ENCODE measurements at places on chromosomes 3 and 15.

DNA sequence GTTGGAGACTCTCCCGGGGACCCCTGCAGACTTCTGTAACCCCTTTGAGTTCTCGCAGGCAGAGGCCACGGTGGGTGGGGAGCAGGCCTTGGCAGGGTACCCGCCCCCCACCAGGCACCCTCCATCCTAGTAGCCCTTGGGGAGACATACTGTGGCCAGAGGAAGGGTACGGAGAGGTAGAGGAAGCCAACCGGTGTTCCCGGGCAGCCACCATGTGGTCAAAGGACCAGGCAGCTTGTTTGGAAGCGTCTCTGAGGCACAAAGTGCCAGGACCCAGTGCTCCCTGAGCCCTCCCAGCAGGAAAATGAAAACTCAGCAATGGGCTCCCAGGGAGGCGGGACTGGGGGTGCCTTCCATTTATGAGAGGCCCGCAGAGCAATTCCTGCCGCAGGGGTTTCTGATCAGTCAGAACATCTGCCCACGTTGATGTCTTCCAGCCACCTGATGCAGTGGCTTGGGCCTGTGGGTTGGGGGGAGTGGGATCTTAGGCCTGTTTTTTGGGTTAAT lies 53.0 kb upstream of the CGNL1 start:
- no peaks in the 10 kb centered on the region for H3K36me3 ChIP-seq
- no peaks in the 10 kb centered on the region for H3K27me3 ChIP-seq
- no peak overlapping the region for H3K27ac ChIP-seq
- no peak for DNase-seq
- H3K4me3 ChIP-seq: no peak overlapping the region

- no peaks in the 10 kb centered on the region for H3K36me3 ChIP-seq
- peaks cover 2% of the 10 kb centered on the region for H3K4me1 ChIP-seq
- DNase-seq: no peak
- no peak overlapping the region for H3K27ac ChIP-seq
Observed at GRCh38 chr3:5232570-5232969, 45.1 kb downstream of the EDEM1 start.

- H3K27me3 ChIP-seq: peaks cover 49% of the 10 kb centered on the region
- H3K4me1 ChIP-seq: peaks cover 18% of the 10 kb centered on the region
- DNase-seq: no peak
- H3K27ac ChIP-seq: no peak overlapping the region
- no peaks in the 10 kb centered on the region for H3K36me3 ChIP-seq
Observed at GRCh38 chr3:146161663-146162002, 649 bp upstream of the PLOD2 start.

- no peak overlapping the region for H3K4me3 ChIP-seq
- no peak overlapping the region for H3K27ac ChIP-seq
- H3K4me1 ChIP-seq: no peaks in the 10 kb centered on the region
- H3K27me3 ChIP-seq: peaks cover 11% of the 10 kb centered on the region
- no peaks in the 10 kb centered on the region for H3K36me3 ChIP-seq
Observed at GRCh38 chr3:68706536-68706935, 225.8 kb downstream of the TAFA4 start.

DNA sequence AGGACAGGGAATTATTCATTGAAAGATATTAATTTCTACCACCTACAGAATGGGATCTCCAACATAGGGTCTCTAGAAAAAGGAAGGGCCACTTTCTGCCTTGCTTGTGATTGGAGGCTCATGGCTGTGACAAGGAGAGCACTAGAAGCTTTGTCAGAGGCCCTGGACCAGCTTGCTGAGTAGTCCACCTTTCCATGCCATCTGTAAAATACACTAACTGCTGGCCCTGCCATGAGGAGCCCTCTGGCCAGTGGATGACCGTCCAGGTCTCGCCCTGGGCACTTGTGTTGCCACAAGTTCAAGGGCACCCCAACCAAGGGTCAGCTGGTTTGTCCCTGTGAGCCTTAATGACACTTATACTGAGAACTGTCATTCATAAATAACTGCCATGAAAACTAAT lies 1.6 kb upstream of the SYNM start:
- H3K27ac ChIP-seq: no peak overlapping the region
- H3K36me3 ChIP-seq: no peaks in the 10 kb centered on the region
- H3K4me1 ChIP-seq: peaks cover 13% of the 10 kb centered on the region
- peaks cover 74% of the 10 kb centered on the region for H3K27me3 ChIP-seq
- no peak for DNase-seq
- no peak overlapping the region for H3K4me3 ChIP-seq

- peaks cover 31% of the 10 kb centered on the region for H3K27me3 ChIP-seq
- no peak overlapping the region for H3K27ac ChIP-seq
- DNase-seq: peak; percentile 52
- no peaks in the 10 kb centered on the region for H3K36me3 ChIP-seq
Observed at GRCh38 chr15:66703540-66703941, 1.5 kb downstream of the SMAD6 start.

DNA sequence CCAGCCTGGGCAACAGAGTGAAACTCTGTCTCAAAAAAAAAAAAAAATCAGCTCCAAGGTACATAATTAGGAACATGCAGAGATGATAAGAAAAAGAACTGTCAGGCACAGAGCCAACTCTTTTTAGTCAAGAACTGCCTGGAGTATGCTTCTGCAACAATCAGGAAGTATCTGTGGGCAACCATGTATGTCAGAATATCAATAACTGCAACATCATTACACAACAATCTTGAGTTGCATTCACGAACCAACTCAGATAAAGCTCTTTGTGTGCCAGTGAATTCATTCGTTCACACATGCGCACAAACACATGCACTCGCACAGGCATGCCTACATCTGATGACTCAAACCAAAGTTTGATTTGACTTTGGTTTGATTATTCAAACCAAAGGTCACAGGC lies 32.1 kb downstream of the EFHB start:
- H3K27ac ChIP-seq: no peak overlapping the region
- H3K36me3 ChIP-seq: no peaks in the 10 kb centered on the region
- no peaks in the 10 kb centered on the region for H3K27me3 ChIP-seq
- no peaks in the 10 kb centered on the region for H3K4me1 ChIP-seq
- no peak overlapping the region for H3K4me3 ChIP-seq
- DNase-seq: no peak

DNA sequence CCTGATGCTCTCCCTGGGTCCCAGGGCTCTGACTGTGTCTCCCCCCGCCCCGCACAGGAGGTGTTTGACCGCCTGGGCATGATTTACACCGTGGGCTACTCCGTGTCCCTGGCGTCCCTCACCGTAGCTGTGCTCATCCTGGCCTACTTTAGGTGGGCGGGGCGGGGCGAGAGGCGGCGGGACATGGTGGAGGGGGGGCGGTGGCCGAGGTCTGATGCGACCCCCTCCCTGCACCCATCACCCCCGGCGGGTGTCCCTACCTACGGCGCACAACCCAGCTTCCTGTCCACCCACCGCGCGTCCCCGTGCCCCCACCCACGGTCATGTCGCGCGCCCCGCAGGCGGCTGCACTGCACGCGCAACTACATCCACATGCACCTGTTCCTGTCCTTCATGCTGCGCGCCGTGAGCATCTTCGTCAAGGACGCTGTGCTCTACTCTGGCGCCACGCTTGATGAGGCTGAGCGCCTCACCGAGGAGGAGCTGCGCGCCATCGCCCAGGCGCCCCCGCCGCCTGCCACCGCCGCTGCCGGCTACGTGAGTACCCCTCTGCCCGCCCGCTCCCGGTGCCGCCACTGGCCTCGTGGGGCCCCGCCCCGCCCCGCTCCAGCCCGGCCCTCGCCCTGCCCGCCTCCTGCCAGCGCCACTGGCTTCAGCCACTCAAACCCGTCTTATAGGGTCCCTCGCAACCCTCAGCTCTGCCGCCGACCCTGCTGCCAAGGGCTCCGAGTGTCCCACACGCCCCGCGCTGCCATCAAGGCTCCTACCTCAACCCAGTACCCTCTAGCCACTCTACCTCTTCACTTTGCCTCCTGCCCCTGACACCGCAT lies 21.0 kb downstream of the PTH1R start:
- H3K4me1 ChIP-seq: peaks cover 8% of the 10 kb centered on the region
- H3K36me3 ChIP-seq: no peaks in the 10 kb centered on the region
- no peak overlapping the region for H3K27ac ChIP-seq
- no peak overlapping the region for H3K4me3 ChIP-seq
- peaks cover 34% of the 10 kb centered on the region for H3K27me3 ChIP-seq
- no peak for DNase-seq

DNA sequence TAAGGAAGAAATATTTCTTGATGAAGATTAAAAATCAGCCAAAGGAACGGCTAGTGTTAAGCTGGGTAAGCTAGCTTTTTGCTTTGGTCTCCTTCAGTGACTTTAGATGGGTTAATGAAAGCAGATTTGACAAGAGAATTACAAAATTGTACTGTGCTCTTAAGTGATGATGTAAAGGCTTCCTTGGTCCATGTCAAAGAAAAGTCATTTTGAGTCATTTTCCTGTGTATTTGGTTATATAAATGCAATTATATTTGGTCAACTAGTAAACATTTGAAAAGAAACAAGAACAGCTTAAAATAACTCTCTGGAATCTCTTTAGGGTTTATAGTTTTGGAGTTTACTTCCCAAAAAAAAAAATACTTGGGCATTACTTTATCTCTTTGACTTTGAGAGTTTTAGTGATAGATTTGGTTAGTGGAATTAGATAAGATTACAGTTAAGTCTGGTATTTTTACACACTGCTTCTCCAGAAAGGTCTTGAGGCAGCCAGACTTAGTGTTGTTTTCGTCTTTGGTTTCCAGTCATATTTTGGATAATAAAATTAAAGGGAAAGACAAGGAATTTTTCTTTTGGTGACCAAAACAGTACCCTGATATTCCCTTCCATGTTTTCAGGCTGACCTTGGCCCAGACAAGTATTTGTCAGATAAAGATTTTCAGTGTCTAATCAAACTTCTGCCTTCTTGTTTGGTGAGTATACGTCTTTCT lies 42.3 kb downstream of the PDHB start:
- no peaks in the 10 kb centered on the region for H3K4me1 ChIP-seq
- H3K27ac ChIP-seq: no peak overlapping the region
- H3K36me3 ChIP-seq: peaks cover 56% of the 10 kb centered on the region
- no peaks in the 10 kb centered on the region for H3K27me3 ChIP-seq
- DNase-seq: no peak

GRCh38 chr3:71881732-71882131 lies 96.8 kb upstream of the PROK2 start:
- H3K27me3 ChIP-seq: peaks cover 24% of the 10 kb centered on the region
- no peak for DNase-seq
- H3K4me1 ChIP-seq: no peaks in the 10 kb centered on the region
- no peaks in the 10 kb centered on the region for H3K36me3 ChIP-seq

DNA sequence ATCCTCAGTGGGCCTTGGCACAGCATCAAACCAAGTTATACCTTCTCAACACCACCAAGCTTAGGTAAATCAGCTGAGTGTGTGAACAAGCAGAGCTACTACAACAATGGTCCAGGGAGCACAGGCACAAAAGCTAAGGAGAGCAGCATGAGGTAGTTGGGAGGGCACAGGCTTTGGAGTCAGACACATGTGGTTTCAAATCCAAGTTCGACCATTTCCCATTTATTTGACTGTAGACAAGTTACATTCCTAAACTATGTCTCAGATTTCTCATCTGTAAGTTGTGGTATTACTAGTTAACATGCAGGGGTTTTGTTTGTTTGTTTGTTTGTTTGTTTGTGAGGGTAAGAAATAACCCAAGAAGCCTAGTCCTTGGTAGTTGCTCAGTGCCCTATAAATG lies 46.9 kb downstream of the MLH1 start:
- peaks cover 88% of the 10 kb centered on the region for H3K36me3 ChIP-seq
- no peaks in the 10 kb centered on the region for H3K27me3 ChIP-seq
- no peak overlapping the region for H3K4me3 ChIP-seq
- DNase-seq: no peak
- H3K4me1 ChIP-seq: peaks cover 1% of the 10 kb centered on the region

DNA sequence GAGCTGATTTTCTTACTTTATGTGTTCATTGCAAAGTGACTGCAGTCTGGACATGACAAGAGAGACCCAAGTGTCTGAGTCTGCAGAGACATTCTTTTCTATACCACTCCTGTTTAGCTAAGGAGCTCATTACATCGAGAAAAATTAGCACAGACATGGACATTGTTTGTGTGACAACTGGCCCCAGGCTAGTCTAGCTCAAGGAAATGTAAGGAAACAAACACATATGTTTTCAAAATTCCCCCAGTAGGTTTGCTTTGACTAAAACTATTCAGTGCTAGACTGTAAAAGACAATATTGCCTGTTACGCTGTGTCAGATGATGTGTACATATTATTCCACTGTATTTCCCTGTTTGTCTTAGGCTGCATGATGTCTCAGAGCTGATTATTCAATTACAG lies 40.9 kb downstream of the TPRG1 start:
- H3K27me3 ChIP-seq: peaks cover 4% of the 10 kb centered on the region
- no peaks in the 10 kb centered on the region for H3K4me1 ChIP-seq
- no peak overlapping the region for H3K27ac ChIP-seq
- H3K36me3 ChIP-seq: no peaks in the 10 kb centered on the region

- no peak overlapping the region for H3K4me3 ChIP-seq
- H3K4me1 ChIP-seq: peaks cover 25% of the 10 kb centered on the region
- no peaks in the 10 kb centered on the region for H3K27me3 ChIP-seq
- H3K36me3 ChIP-seq: peaks cover 4% of the 10 kb centered on the region
Observed at GRCh38 chr3:111738238-111738637, 120.8 kb upstream of the PHLDB2 start.

GRCh38 chr15:61118885-61119284 lies 110.2 kb downstream of the RORA start:
- no peaks in the 10 kb centered on the region for H3K36me3 ChIP-seq
- H3K27ac ChIP-seq: no peak overlapping the region
- no peak overlapping the region for H3K4me3 ChIP-seq
- DNase-seq: no peak
- peaks cover 18% of the 10 kb centered on the region for H3K27me3 ChIP-seq
- H3K4me1 ChIP-seq: no peaks in the 10 kb centered on the region

GRCh38 chr15:84826369-84826823 lies 9.2 kb downstream of the ALPK3 start:
- no peak overlapping the region for H3K4me3 ChIP-seq
- DNase-seq: no peak
- no peaks in the 10 kb centered on the region for H3K4me1 ChIP-seq
- no peaks in the 10 kb centered on the region for H3K27me3 ChIP-seq
- H3K27ac ChIP-seq: no peak overlapping the region
- no peaks in the 10 kb centered on the region for H3K36me3 ChIP-seq

- H3K27me3 ChIP-seq: no peaks in the 10 kb centered on the region
- no peaks in the 10 kb centered on the region for H3K36me3 ChIP-seq
- peaks cover 3% of the 10 kb centered on the region for H3K4me1 ChIP-seq
- no peak overlapping the region for H3K4me3 ChIP-seq
- DNase-seq: no peak
Observed at GRCh38 chr3:51340989-51341636, 44.0 kb upstream of the MANF start.

GRCh38 chr3:117444175-117444574 lies 734.6 kb downstream of the TUSC7 start:
- DNase-seq: no peak
- no peaks in the 10 kb centered on the region for H3K27me3 ChIP-seq
- H3K4me3 ChIP-seq: no peak overlapping the region
- H3K27ac ChIP-seq: no peak overlapping the region

- H3K4me3 ChIP-seq: peak overlapping the region; percentile 71
- no peaks in the 10 kb centered on the region for H3K36me3 ChIP-seq
- H3K27ac ChIP-seq: no peak overlapping the region
- peak; percentile 77 for DNase-seq
- peaks cover 6% of the 10 kb centered on the region for H3K4me1 ChIP-seq
Observed at GRCh38 chr3:57169872-57170623, 4.9 kb upstream of the IL17RD start.

DNA sequence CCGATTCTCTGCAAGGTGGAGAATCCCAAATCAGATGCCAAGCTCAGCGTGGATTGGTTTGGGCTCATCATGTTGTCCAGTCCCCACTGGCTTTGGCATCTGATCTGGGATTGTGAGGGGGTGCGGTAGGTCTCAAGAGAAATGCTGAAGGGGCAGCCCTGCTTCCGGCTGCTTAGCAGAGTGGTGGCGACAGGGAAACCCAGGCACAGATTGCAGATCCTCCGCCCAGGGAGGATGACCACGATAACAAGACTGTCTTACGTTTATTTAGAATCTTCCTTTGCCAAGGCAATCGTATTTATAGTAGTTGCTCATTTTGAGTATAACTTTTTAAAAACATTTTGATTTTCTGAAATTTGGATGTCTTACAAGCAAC lies 61.1 kb downstream of the SLC12A8 start:
- H3K36me3 ChIP-seq: no peaks in the 10 kb centered on the region
- no peak overlapping the region for H3K4me3 ChIP-seq
- H3K27me3 ChIP-seq: peaks cover 4% of the 10 kb centered on the region
- no peak overlapping the region for H3K27ac ChIP-seq
